ENCODE measurements at places on chromosomes 1 and 21.

GRCh38 chr1:43302201-43302600 lies 1.4 kb downstream of the TIE1 start:
- no peak for DNase-seq

- DNase-seq, result no peak
These were observed 3.9 kb downstream of the OR2B11 start for GRCh38 chr1:247453997-247454396.

DNA sequence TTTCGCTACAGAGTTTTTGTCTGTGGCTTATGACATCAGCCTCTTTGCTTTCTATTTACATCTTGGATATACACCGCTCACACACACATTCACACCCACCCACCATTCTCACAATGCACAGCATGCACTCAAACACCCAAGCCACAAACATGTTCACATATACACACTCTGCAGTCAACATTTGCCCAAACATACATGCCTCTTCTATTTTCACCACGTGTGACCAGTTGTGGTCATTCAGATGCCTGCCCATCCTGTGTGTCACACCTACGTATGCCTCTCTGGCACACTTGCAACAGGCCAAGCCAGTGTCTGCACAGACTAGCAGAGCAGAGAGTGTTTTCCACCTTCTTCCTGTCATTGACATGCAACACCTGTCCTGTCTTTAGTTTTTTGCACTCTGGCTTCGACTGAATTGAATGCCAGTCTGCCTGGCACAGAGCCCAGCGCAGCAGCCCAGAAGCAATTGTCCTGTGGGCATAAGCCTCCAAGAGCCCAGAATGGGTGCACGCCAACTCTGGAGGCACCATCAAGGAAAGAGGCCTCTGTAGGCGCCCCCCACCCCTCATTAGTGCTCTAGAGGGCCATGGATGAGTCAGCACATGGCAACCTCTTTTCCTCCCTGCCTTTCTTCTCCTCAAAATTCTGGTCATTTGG lies 37.7 kb upstream of the LRRN2 start:
- no peak for DNase-seq

GRCh38 chr1:200673952-200674823 lies 4.5 kb upstream of the DDX59 start:
- no peak for DNase-seq

DNA sequence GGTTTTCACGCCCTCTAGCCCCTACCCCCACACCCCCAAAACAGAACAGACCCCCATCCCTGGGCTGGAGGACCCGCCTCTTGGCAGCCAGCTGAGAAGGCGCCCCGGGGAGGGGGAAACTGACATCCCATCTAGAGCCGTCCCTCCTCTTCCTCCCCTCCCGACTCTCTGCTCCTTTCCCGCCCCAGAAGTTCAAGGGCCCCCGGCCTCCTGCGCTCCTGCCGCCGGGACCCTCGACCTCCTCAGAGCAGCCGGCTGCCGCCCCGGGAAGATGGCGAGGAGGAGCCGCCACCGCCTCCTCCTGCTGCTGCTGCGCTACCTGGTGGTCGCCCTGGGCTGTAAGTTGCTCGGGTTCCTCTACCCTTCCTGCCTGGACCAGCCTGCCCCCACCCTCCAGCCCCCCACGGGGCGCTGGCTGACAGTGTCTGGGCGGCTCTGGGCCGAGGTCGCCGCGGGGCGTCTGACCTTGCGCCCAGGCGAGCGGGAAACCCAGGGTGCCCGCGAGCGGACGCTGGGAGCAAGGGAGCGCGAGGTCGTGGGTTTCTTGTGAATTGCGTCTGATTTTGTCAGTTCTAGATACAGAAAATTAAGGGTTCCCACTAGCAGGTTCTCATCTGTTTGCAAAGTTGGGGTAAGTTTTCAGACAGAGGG lies 618 bp downstream of the JAM2 start:
- DNase-seq, result peak; percentile 70

DNA sequence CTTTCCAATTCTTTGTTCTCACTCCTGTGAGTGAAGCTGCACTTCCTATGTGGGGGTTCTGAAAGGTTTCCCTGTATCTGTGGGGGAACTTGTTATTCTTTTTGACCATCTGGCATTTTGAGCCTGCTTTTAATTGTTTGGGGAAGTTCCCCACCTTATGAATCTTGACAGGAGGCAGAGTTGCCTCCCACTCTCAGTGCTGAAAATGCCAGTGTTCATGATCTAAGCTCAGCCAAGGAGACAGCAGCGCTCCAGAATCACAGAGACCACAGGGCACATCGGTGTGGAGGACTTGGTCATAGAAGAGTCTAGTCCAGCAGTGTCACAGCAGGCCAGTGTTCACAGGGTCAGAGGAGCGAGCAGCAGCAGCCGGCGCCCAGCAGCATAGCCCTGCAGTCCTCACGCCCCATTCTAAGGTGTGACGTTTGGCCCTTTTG lies 63.8 kb upstream of the PRDX6 start:
- no peak for DNase-seq

GRCh38 chr1:67566803-67567377 lies 118.1 kb upstream of the GADD45A start:
- DNase-seq, result peak; percentile 44

DNA sequence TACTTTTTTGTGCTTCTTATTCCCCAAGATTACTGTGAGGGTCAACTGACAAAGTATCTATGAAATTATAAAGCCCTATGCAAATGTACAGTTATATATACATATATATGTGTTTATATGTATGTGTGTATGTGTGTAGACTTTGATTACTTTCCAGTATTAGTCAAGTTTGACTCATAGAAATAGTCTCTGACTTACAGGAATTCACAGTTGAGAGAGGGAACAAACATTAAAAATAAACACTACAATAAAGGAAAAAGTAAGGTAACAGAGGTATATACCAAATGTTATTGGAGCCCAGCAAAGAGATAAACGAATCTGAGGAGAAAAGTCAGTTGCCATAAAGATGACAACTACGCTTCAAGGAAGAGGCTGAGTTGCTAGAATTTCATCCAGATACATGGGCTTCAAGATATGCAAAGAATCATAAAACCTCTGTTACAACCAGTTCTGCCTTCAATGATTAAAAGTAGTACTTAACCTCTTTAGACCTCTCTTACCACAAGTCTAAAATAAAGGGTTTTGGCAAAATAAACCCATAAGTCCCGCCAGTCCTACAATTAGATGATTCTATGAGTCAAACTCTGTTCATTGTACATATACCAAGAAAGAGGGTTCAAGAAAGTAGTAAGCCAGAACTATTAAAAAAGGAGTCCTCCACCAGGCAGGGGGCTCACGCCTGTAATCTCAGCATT lies 7.2 kb downstream of the IFT25 start:
- DNase-seq, result no peak

DNA sequence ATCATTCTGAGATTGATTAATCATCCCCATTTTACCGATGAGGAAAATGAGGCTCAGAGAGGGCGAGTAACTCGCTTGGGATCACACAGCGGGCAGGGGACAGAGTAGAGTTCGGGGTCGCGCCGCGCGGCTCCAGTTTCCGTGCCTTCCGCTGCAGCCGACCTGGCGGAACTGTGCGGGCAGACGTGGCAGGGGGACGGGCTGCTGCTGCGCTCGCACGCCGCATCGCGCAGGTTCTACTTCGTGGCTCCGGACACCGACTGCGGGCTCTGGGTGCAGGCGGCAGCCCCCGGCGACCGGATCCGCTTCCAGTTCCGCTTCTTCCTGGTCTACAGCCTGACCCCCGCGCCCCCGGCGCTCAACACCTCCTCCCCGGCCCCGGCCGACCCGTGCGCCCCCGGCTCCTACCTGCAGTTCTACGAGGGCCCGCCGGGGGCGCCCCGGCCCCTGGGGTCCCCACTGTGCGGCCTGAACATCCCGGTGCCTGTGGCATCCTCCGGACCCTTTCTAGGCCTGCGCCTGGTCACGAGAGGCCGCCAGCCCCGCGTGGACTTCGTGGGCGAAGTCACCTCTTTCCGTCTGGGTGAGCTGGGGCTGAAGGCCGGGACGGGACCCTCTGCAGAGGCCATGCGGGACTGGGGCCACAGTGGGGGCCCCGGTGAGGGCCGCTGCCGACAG lies 2.3 kb downstream of the LDLRAD2 start:
- no peak for DNase-seq

- no peak for DNase-seq
These were observed 16.9 kb downstream of the ATG4C start for GRCh38 chr1:62800825-62801306.

GRCh38 chr1:17030206-17030605 lies 18.5 kb upstream of the ATP13A2 start:
- peak; percentile 14 for DNase-seq

DNA sequence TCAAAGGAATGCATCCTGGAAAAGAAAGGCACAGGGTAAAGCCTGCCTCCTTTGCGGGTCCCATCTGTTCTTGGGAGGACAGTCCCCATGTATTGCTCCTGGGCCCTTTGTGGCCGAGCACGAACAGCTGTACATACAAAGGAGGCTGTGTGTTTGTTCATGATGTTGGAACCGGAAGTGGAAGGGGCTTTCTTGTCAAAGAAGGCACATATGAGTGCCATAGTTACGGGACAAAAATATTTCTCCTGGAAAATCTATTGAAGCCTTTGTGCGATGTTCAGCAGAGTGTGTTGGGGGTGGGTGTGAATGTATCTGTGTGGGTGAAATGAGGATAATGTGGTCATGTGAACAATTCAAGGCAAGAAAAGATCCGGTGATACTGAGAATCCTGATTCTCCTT lies 297.6 kb downstream of the DISC1 start:
- peak; percentile 97 for DNase-seq

DNA sequence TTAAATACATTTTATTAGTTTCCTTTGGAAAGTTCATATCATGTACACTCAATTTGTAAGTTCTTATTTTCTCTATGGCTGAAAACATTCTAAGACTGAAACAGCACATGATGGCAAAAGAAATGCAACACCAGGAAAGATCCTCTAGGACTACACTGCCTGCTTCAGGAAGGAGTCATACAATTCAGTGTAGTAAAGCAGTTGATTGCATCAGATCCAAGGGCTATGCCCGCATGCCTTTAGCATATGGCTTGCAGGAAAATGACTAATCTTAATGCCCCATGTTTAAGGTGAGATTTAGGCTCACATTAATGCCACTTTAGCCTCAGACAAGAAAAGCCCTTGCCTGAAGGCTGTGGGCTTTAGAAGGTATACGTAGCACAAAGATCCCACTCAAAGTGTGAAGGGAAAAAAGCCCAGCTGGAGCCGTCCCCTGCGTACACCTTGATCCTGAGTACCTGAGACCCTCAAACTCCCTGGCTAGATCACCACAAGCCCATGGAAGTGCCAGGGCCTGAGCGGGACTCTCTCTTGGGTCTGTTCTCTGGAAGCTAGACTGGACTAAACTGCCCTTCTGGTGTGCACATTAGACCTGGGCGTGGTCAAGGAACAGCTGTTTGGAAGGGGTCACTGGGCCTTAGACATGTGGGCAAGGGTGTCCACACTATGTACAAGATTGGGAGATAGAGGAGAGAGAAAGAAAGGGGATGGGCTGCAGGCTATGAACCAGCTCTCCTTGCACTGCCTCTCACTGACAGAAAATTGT lies 52.9 kb downstream of the ESRRG start:
- peak; percentile 7 for DNase-seq

- DNase-seq, result peak; percentile 60
These were observed 4.4 kb downstream of the NHLH1 start for GRCh38 chr1:160371346-160371631.

DNA sequence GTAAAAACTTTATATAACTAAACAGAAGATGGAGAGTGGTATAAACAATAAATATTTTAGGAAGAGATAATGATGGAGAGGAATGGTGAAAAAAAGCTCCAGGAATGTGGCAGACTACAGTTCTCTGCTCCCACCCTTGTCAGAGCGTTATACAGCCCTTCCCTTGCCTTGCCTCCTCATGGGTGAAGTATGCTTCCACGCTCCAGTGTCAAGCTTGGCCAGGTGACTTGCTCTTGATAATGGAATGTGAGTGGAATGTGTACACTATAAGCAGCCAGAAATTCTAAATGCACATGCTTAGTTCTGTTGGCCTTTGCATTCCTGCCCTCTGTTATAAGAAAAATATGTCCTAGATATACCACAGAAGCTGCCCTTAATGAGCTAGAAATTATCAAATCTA lies 24.7 kb upstream of the POGK start:
- no peak for DNase-seq

GRCh38 chr1:28280501-28280900 lies 21.2 kb downstream of the SESN2 start:
- no peak for DNase-seq

DNA sequence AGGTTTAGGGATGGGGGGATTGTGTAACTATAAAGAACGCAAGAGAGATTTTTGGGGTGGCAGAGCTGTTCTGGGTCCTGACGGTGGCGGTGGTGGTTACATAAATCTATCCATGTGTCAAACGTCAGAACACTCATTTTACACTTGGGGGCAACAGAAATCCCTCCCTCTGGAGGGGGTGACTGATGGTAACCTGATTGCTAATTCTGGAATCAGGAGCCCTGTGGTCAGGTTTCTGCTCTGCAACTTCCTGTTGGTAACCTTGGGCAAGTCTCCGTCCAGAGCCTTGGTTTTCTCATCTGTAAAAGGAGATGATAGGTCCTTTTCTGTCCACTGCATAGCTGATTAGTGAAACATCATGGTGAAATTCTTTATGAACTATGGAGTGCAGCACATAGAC lies 40.9 kb downstream of the ALPL start:
- DNase-seq, result no peak

GRCh38 chr1:36432616-36433015 lies 17.6 kb downstream of the OSCP1 start:
- no peak for DNase-seq
